ENCODE measurements at places on chromosomes 1 and 21.
A peak's percentile ranks its signal among the peaks of the same experiment; 100 is the strongest.

- peaks cover 9% of the 10 kb centered on the region for H3K4me1 ChIP-seq
- H3K4me3 ChIP-seq, result no peak overlapping the region
- no peak overlapping the region for H3K27ac ChIP-seq
- H3K27me3 ChIP-seq, result no peaks in the 10 kb centered on the region
- DNase-seq, result no peak
- no peaks in the 10 kb centered on the region for H3K36me3 ChIP-seq
These were observed 10.3 kb downstream of the MORN1 start for GRCh38 chr1:2380816-2381591.

- DNase-seq, result no peak
- no peak overlapping the region for H3K27ac ChIP-seq
- no peaks in the 10 kb centered on the region for H3K4me1 ChIP-seq
- H3K4me3 ChIP-seq, result no peak overlapping the region
These were observed 11.5 kb upstream of the C1orf53 start for GRCh38 chr1:197890936-197891335.

DNA sequence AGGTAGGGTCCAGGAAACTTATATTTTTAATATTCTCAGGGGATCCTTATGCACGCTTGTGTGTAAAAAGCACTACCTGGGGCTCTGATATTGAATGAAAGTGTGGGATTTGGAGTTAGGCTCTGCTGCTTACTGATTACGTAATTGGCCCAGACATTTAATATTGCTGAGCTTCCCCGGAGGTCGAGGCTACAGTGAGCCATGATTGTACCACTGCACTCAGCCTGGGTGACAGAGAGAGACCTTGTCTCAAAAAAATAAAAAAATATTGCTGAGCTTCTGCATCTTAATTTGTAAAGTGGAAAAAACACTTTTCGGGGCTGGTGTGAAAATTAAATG, 62.2 kb upstream of the KIF26B start:
- no peaks in the 10 kb centered on the region for H3K27me3 ChIP-seq
- H3K36me3 ChIP-seq, result no peaks in the 10 kb centered on the region
- no peak overlapping the region for H3K4me3 ChIP-seq
- DNase-seq, result no peak

DNA sequence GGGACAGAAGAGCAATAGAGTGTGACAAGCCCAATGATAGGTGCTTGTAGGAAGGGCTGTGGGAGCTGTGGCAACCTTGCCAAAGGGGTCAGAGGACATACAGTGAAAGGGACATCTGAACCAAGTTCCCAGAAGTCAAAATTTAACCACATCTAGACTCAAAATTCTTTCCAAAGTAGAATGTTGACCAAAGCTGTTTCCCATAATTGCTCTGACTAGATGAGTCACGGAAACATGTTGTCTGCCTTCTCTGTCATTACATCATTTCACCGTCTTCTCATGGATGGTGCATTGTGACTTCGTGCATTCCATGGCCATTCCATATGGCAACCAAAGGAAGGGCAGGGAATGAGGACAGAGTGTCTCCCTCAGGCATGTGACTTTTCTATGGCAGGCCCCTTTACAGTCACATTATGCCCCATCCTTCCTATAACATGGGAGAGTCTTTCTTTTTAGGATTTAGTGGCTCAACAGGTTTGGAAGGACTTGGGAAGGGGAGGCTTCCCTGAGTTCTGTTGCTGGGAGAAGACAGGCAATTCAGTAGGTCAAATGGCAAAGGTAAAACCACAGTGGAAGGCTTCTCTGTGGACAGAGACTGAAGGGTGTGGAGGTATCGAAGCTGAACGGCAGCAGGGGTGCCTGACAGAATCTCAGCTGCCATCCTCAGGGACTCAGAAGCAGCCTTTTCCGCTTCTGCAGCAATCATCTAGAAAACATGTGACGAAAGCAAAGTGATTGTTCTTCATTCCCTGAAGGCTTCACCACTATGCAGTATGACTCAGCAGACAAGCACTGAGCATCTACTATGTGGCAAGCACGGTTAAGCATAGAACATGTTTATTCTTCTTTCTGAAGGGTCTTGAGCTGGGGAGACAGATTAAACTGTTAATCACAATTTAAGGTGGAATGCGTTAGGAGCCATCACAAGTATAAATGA, 24.7 kb downstream of the NPHS2 start:
- no peaks in the 10 kb centered on the region for H3K27me3 ChIP-seq
- DNase-seq, result no peak
- no peak overlapping the region for H3K4me3 ChIP-seq
- H3K27ac ChIP-seq, result no peak overlapping the region

- peaks cover 13% of the 10 kb centered on the region for H3K4me1 ChIP-seq
- DNase-seq, result no peak
- no peaks in the 10 kb centered on the region for H3K36me3 ChIP-seq
- no peak overlapping the region for H3K4me3 ChIP-seq
- H3K27ac ChIP-seq, result no peak overlapping the region
- no peaks in the 10 kb centered on the region for H3K27me3 ChIP-seq
These were observed 4.8 kb upstream of the TLR5 start for GRCh38 chr1:223147873-223148272.

DNA sequence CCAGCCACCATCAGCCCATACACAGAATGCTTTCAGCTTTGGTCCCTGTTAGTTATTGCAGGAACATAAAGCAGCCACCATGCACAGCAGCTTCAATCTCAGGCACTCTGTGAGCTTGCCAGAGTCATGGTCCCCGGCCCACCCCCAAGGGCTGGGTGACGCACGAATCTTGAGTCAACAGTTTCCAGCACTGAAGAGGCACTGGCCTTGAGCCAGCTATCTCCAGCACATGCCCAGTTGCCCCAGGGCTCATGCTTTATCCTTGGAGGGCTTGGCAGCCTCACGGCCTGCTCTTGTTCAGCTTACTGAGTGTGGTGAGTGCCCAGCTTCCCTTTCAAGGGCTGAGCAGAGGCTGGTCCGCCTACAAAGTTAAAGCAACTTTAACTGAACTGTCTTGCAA, 200.7 kb upstream of the RAB4A start:
- no peak overlapping the region for H3K4me3 ChIP-seq
- peak; percentile 23 for DNase-seq
- peaks cover 11% of the 10 kb centered on the region for H3K4me1 ChIP-seq
- no peaks in the 10 kb centered on the region for H3K36me3 ChIP-seq
- no peaks in the 10 kb centered on the region for H3K27me3 ChIP-seq

- peaks cover 19% of the 10 kb centered on the region for H3K27me3 ChIP-seq
- H3K27ac ChIP-seq, result no peak overlapping the region
- no peaks in the 10 kb centered on the region for H3K36me3 ChIP-seq
- H3K4me3 ChIP-seq, result no peak overlapping the region
- DNase-seq, result no peak
- H3K4me1 ChIP-seq, result peaks cover 12% of the 10 kb centered on the region
These were observed 2.9 kb upstream of the SHCBP1L start for GRCh38 chr1:182955596-182956588.

- no peak overlapping the region for H3K4me3 ChIP-seq
- no peaks in the 10 kb centered on the region for H3K27me3 ChIP-seq
- H3K27ac ChIP-seq, result no peak overlapping the region
- DNase-seq, result no peak
These were observed 23.2 kb upstream of the ARHGEF16 start for GRCh38 chr1:3431266-3431665.

GRCh38 chr1:189463166-189463565, 1014.5 kb downstream of the BRINP3 start:
- no peaks in the 10 kb centered on the region for H3K4me1 ChIP-seq
- no peak for DNase-seq
- no peak overlapping the region for H3K4me3 ChIP-seq
- H3K27me3 ChIP-seq, result no peaks in the 10 kb centered on the region
- no peaks in the 10 kb centered on the region for H3K36me3 ChIP-seq
- no peak overlapping the region for H3K27ac ChIP-seq

GRCh38 chr1:248849152-248849551, 9.7 kb downstream of the ZNF692 start:
- H3K4me1 ChIP-seq, result no peaks in the 10 kb centered on the region
- peaks cover 97% of the 10 kb centered on the region for H3K36me3 ChIP-seq
- no peak overlapping the region for H3K27ac ChIP-seq
- DNase-seq, result no peak
- no peak overlapping the region for H3K4me3 ChIP-seq
- H3K27me3 ChIP-seq, result no peaks in the 10 kb centered on the region

DNA sequence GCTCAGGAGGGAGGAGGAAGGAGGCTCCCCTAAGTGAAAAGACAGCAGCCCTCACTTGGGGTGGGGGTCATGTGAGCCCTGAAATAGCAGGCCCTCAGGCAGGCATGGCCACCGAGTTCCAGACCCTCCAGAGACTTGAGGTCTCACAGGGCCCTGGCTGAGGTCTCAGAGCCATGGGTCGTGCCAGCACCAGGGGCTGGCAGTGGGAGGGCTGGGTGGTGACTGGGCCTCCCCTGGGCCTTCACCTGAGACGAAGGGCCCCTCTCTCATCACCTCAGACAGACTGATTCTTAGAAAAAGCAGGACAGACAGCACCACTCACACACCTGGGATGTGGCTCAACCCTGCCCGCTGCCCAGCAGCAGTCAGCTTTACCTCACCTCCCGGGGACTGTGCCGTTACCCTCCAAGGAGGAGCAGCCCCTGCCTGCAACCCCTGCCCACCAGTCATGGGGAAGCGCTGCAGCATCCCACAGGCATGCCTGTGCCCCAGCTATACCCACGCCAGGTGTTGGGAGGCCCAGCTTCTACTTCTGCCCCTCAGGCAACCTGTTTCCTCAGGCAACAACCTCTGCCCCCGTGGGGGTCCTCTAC, 42.6 kb upstream of the LRP8 start:
- peaks cover 4% of the 10 kb centered on the region for H3K4me1 ChIP-seq
- no peak overlapping the region for H3K27ac ChIP-seq
- H3K27me3 ChIP-seq, result no peaks in the 10 kb centered on the region

DNA sequence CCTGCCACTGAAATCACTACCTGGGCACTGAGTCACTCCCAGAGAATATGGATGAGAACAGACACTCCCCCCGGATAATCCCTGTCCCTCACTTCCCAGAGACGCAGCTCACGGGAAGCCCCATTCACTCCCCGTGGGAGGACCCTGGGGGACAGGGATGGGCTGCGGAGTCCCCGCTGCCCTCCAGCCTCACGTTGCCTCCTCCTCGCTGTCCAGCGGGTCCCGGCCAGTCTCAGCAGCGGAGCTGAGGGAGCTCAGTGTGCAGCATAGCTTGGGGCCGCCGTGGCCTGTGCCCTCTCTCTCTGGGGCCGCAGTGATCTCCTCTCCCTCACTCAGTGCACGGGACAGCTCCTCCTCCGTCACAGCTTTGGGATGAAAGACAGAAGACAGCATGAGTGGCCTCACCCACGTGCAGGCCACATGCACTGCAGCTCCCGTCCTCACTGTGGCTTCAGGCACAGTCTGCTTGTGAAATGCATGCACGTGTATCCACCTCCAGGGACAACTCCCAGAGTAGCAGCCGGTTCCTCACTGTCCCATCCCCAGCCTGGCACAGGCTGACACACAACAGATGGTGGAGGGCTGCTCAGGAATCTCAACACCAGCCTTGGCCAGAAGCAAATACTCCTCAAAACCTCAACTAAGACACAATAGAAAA, 7.4 kb downstream of the CFAP410 start:
- no peak overlapping the region for H3K4me3 ChIP-seq
- H3K27me3 ChIP-seq, result no peaks in the 10 kb centered on the region
- peaks cover 12% of the 10 kb centered on the region for H3K4me1 ChIP-seq

DNA sequence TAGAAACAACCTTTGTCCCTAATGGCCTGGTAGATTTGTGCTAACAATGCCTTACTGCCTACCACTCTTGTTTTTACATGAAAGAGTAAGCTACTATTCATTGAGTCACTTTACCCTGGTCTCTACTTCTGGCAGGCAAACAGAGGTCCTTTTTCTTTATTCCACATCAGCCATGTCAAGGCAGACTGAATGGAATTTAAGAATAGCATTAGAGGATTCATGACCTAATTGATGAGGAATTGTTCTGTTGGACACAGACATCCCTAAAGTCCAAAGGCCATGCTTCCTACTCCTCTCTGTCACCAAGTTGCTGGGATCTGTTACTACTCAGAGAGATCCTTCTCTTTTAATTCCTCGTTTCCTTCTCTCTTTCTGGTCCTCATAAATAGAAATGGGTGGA, 229.1 kb upstream of the ZP4 start:
- no peaks in the 10 kb centered on the region for H3K27me3 ChIP-seq
- no peaks in the 10 kb centered on the region for H3K36me3 ChIP-seq
- H3K4me3 ChIP-seq, result no peak overlapping the region
- no peak for DNase-seq

DNA sequence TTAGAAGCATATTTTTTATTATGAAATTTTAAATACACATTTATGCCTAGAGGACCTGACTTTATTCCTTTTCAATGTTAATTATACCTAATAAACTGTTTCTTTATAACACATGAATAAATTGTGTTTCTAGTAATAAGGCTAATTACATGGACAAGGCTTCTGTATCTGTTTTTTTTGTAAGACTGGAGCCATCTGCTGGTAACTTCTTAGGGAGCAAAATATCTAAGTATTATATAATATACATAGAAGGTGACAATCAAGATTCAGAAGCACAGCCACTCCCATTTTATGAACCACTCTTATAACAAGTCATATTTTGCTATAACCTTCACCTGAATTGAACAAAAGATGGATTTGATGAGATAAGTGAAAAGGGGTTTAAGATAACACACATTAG, 84.2 kb downstream of the LBR start:
- DNase-seq, result no peak
- no peaks in the 10 kb centered on the region for H3K27me3 ChIP-seq
- no peaks in the 10 kb centered on the region for H3K36me3 ChIP-seq
- H3K4me1 ChIP-seq, result no peaks in the 10 kb centered on the region
- H3K27ac ChIP-seq, result no peak overlapping the region

GRCh38 chr21:44996501-44996921, 56.7 kb downstream of the SLX9 start:
- H3K27ac ChIP-seq, result no peak overlapping the region
- DNase-seq, result no peak
- no peak overlapping the region for H3K4me3 ChIP-seq
- peaks cover 58% of the 10 kb centered on the region for H3K4me1 ChIP-seq
- no peaks in the 10 kb centered on the region for H3K36me3 ChIP-seq

- peaks cover 18% of the 10 kb centered on the region for H3K4me1 ChIP-seq
- H3K36me3 ChIP-seq, result peaks cover 7% of the 10 kb centered on the region
- no peak overlapping the region for H3K27ac ChIP-seq
- H3K4me3 ChIP-seq, result no peak overlapping the region
These were observed 22.2 kb downstream of the TOMM20 start for GRCh38 chr1:235106457-235106856.

DNA sequence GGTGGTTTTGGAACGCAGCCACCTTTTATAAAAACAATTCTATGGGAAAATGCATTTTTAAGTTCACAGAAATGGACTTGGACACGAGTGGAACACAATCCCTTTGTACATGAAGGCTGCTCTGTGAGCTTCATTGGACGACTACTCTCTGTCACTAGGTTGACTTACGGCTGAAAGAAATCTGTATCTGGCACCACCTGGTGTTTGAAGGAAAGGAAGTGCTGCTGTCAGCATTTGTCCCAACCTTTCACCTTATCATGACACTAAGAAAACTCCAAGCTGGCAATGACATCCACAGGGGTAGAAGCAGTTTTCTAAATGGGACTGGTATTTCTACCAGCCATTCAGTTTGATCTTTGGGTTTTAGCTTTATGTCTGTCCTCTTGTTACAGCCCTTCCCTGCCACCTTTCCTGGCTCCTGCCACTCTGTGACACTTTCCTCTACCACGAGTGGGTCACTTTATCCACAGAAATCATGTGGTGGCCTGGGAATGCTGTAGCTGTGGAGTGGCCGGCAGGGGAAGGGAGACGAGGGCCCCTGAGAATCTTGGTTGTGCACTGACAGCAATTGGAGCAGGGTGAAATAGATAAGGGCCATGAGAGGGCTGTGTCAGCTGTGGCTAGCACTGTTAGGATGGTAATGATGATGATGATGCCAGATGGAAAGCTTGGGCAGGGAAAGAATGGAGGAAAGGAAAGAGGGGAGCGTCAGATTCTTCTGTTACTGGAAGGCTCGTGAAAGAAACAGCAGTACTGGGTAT, 85.2 kb downstream of the TBX19 start:
- no peak overlapping the region for H3K27ac ChIP-seq
- H3K27me3 ChIP-seq, result no peaks in the 10 kb centered on the region
- H3K4me1 ChIP-seq, result no peaks in the 10 kb centered on the region
- H3K36me3 ChIP-seq, result no peaks in the 10 kb centered on the region
- no peak overlapping the region for H3K4me3 ChIP-seq

- H3K4me3 ChIP-seq, result no peak overlapping the region
These were observed 22.4 kb downstream of the ESRRG start for GRCh38 chr1:216700779-216701178.

Measured in esophagus squamous epithelium (tissue), 5 donors.